ENCODE measurements at places on chromosomes 13 and 19. TPM values are rescaled to one million over a fixed set of nuclear protein-coding genes. Genes with fewer than 3 reads are reported as not detected.

GRCh38 chr19:30888937-30889336 lies 460.3 kb downstream of the TSHZ3 start:
- DNase-seq: no peak

- DNase-seq: peak; percentile 62
These were observed 17.9 kb upstream of the ZDHHC20 start for GRCh38 chr13:21476893-21477472.

GRCh38 chr19:18450931-18451836 lies 13.3 kb upstream of the ISYNA1 start:
- peak; percentile 90 for DNase-seq

DNA sequence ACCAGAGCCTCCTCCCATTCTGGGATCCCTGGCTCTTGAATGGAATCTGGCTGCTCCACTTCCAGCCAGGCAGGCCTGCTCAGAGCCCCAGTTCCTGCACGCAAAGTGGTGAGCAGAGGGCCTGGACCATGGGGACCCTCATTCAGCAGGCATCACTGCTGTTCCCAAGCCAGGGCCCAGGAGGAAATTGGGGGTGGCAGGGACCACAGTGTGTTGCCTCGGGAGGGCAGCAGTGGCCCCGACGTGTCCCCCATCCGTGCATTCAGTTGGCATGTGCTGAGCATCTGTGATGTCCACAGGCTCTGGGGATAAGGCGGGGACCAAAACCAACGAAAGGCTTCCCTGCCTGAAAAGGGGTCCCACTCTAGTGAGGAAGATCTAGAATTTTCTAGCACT lies 11.2 kb downstream of the CCDC97 start:
- DNase-seq: no peak

DNA sequence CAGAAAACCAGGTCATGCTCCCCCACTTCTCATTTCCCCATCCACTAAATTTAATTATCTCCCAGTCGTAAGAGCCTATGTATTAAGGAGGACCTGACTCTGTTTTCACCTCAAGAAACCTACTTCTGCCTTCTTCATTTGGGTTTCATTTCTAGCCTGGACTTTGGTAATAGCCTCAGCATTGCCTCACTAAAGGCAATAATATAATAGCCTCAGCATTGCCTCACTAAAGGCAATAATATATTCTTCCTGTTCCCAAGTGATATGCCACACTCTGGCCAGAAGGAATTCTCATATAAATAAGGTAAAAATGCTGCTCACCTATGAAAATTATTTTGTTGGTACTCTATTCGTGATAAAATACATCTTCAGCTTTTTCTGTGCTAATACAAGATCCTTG lies 993.9 kb downstream of the EFNB2 start:
- DNase-seq: no peak

- DNase-seq: no peak
These were observed 330.2 kb downstream of the TEX29 start for GRCh38 chr13:111650626-111651025.

DNA sequence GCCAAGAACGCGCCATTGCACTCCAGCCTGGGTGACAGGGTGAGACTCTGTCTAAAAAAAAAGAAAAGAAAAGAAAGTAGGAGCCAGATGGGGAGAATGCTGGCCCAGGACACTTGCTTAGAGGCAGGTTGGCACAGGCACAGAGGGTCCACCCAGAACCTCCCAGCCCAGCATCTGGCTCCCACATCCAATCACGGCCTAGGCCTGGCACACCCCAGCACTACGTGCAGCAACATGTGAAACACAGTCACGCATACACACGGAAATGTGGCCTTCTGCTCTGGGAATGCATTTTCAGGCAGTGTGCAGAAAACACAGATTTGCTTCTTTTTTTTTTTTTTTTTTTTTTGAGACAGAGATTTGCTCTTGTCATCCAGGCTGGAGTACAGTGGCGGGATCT lies 20.9 kb upstream of the FOSB start:
- DNase-seq: no peak

GRCh38 chr19:13127811-13128575 lies 9.9 kb downstream of the NACC1 start:
- DNase-seq: no peak

The RNF113B gene
- not detected for total RNA-seq

DNA sequence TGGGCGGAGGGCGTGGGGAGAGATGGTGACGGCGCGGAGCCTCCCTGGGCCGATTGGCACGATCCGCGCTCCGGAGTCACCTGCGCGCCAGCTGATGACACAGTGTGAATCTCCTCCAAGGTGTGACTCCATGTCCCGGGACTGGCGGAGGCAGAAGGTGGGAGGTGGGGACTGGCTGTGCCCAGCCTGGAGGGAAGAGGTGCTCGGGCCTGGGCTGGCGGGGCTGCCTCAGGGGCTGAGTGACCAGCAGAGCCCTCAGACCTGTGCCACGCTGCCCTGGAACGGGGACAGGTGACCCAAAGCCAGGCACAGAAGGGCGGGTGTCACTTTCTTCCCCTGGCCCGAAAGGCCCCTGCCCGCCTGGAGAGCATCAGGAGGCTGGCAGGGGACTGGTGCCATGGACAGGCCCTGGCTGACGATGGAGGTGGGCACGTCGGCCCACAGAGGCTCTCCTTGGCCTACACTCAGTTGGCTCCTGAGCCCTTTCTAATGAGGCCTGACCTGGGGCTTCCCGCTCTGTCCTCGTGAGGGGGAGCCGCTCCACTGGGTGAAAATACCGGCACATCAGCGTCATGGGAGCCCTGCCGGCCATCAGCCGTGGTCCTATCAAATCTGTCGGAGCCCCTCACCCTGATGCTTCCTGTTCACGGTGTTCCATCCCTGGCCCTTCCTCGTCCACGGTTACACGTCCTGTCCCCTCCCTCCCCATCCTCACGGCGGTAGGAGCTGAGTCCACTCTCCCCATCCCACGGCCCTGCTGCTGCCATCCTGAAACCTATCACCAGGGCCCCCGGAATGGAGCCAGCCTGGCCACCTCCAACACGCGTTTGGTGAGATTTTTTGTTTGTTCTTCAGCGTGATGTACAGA lies 75.6 kb downstream of the SPACA7 start:
- no peak for DNase-seq

DNA sequence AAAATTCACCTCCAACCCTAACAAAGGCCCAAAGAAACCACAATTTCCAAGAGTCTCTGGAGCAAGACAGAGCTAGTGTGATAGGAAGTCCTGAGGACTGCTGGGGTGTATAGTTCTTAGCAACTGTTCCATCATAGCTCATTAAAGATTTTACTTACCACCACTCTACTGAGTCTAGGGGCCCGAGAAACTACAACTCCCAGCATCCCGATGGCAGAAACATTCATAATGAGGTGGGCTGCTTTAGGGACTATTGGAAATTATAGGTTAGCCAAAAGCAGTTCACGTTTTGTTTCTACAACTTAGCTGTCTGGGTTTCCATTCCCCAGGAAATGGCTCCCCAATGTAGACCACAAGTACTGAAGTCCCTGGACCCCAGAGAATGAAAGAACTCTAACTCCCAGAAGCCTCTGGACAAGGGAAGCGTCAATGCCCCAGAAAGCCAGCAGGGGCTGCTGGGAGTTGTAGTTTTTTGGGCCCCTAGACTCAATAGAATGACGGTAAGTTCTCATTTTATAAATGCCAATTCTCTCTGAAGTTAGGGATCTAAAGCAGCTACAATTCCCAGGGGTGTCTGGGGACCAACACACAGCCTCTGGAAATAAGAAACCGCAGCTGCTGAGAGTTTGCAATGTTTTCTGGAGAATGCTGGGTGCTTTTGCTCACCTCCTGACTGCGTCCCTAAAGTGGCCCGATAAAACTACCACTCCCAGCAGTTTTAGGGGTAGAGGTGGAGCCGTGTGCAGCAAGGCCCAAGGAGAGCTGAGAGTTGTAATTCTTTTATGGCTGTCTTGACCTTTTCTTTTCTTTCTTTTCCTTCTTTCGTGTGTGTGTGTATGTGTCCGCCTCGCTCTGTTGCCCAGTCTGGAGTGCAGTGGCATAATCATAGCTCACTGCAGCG lies 11.1 kb downstream of the FTL start:
- no peak for DNase-seq

DNA sequence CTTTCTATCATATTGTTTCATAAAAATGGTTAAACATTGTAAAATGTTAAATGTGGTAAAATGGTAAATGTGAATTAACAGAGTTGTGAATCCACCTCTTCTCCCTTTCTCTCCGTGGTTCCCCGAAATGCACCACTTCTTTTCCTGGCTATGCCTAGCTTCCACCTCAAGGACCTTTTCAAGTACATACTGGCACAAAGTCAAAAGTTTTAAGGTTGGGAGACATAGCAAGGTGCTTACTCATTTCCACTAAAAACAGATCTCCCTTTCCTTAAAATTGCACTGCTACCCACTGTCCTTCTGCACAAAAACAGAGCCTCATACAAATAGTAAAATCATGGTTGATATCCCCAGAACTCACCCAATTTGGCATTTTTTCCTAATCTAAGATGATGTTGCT lies 558.2 kb downstream of the SLITRK6 start:
- DNase-seq: no peak

DNA sequence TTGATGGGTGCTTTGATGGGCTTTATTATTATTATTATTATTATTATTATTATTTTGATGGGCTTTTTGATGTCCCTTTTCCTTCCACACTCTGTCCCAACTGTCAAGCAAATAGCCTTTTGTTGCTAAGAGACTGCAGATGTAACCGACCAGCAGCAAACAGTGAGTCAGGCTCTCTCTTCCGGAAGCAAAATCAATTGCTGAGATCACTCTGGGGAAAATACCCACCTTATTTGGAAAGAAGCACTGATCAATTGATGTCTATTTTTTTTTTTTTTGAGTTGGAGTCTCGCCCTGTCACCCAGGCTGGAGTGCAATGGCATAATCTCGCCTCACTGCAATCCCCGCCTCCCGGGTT lies 2.9 kb downstream of the LDLR start:
- DNase-seq: no peak

- no peak for DNase-seq
These were observed 159.0 kb downstream of the PCCA start for GRCh38 chr13:100247937-100248336.
